ENCODE measurements at places on chromosomes 3 and 15. TPM values are rescaled to one million over a fixed set of nuclear protein-coding genes. Genes with fewer than 3 reads are reported as not detected.

NOX5 gene
- 0.21 TPM for total RNA-seq

OCA2 gene
- 19.7 TPM for total RNA-seq

DNA sequence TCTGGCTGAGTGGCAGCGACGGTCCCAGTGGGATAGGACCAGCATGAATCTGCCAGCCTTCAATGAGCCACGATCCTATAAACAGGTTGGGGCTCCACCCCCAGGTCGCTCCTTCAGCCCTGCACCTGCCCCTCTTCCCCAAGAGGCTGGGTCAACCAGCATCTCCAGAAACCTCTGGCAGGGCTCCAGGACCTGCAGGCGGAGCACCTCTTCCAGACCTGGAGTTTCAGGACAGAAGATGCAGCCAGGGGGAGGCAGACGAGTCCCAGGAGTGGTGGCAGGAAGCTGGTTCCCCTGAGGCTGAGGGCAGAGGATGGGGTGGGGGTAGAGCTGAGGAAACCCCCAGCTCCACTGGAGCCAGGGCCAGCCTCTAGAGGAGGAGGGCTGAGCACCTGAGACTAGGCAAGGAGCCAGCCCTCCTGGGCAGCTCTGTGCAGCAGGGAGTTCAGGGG, at the start of gene PLA2G4D:
Gene PLA2G4D, minus strand, starts transcription at position 51 of the 452 bp plus-strand sequence. CDS start 103 bp downstream, outside the sequence.
- no peak for DNase-seq

GRCh38 chr15:34583399-34584329, at the start of gene GOLGA8B:
GOLGA8B (minus strand) TSS chr15:34583651; CDS start chr15:34535912, 47,739 bp downstream.
- peak; percentile 11 for DNase-seq

GRCh38 chr3:193971261-193971751, 164.6 kb upstream of the HES1 start:
- no peak for DNase-seq

- no peak for DNase-seq
Observed at GRCh38 chr15:41866872-41867579, 26.8 kb downstream of the SPTBN5 start.

DNA sequence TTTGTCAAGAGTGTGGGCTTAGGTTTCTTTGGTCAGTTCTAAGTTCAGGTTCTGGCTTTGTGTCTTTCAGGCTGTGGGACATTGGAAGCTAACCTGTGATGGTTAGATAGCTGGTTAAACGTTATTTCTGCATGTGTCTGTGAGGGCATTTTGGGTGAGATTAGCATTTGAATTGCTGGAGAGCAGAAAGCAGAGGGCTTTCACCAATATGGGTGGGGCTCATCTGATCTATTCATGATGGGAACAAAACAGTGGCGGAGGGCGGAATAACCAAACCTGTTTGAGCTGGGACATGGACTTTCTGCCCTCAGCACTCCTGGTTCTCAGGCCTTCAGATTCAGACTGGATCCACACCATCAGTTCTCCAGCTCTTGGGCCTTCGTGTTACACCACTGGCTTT, 195.4 kb downstream of the KLF13 start:
- no peak for DNase-seq

DNA sequence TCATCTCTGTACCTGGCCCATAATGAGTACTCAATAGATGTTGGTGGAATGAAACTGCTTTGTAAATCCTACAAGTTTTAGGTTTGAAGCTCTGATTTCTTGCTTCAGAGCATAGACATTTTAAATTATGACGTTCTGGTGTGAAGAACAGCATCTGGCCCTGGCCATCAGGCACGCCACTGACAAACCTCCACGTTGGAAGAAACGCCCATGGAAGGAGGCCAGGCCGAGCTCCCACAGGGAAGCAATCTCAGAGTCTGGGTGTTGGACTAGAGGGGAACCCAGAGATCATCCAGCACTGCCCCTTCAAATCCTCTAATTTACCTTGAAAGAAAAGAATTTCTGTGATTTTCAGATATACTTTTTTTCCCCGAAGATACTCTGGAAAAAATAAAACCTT, 328.1 kb upstream of the RGMA start:
- no peak for DNase-seq

GRCh38 chr3:100635273-100635701, 25.9 kb downstream of the ADGRG7 start:
- DNase-seq: no peak

- no peak for DNase-seq
Observed at GRCh38 chr15:67735896-67736295, 89.4 kb upstream of the SKOR1 start.

GRCh38 chr3:34260271-34261000, 462.0 kb downstream of the PDCD6IP start:
- peak; percentile 74 for DNase-seq

DNA sequence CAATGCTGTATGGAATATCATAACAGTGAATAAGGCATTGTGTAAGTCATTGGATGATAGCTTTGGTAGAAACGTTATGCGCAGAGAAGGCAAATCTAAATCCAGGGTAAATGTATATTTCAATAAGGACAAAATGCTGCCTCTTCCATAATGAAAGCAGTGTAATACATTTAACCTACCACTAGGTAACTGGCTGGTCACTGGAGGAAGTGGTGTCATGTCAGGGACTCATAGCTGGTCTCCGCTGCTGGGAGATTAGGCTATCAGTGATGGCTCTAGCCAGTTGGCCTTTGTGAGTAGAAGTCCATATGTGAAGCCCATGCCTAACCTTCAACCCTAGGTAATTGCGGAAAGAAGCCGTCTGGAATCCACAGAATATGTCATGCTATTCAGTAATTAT, 140.9 kb downstream of the NLGN1 start:
- DNase-seq: no peak

All from tibial nerve (tissue), 4 donors.